ENCODE measurements at places on chromosomes 3 and 15.

GRCh38 chr3:158802409-158803268 is 785 bp downstream of the MFSD1 start:
- peaks cover 20% of the 10 kb centered on the region for H3K27me3 ChIP-seq
- peak overlapping the region; percentile 84 for H3K4me3 ChIP-seq
- no peak for DNase-seq
- H3K4me1 ChIP-seq = peaks cover 30% of the 10 kb centered on the region
- peaks cover 13% of the 10 kb centered on the region for H3K36me3 ChIP-seq
- H3K27ac ChIP-seq = peak overlapping the region; percentile 86

GRCh38 chr3:17844236-17844635 is 101.8 kb upstream of the TBC1D5 start:
- no peak for DNase-seq
- no peaks in the 10 kb centered on the region for H3K36me3 ChIP-seq
- H3K4me3 ChIP-seq = no peak overlapping the region
- no peak overlapping the region for H3K27ac ChIP-seq

- no peak overlapping the region for H3K4me3 ChIP-seq
- H3K4me1 ChIP-seq = peaks cover 24% of the 10 kb centered on the region
- no peak for DNase-seq
- peaks cover 38% of the 10 kb centered on the region for H3K36me3 ChIP-seq
Measured at GRCh38 chr3:150577855-150578254, 25.3 kb upstream of the SELENOT start.

DNA sequence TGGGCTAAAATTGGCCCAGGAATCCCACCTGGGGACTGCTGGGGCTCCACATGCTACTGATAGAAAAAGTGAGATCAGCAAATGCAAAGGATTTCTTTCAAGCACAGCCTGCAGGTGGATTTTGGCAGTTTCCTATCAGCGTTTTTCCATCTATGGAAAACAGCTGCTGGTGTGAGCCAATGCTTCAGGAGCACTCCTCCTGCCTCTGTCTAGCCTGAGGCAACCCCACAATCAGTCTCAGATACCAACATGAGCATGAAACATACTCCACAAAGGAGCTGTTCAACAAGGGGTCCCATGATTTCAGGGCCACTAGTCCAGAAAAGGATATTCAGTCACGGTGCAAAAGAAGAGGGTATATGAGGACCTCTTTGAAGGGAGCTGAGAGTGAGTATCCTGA is 311.5 kb upstream of the THBS1 start:
- no peak overlapping the region for H3K27ac ChIP-seq
- H3K27me3 ChIP-seq = no peaks in the 10 kb centered on the region
- DNase-seq = no peak
- H3K4me3 ChIP-seq = no peak overlapping the region

DNA sequence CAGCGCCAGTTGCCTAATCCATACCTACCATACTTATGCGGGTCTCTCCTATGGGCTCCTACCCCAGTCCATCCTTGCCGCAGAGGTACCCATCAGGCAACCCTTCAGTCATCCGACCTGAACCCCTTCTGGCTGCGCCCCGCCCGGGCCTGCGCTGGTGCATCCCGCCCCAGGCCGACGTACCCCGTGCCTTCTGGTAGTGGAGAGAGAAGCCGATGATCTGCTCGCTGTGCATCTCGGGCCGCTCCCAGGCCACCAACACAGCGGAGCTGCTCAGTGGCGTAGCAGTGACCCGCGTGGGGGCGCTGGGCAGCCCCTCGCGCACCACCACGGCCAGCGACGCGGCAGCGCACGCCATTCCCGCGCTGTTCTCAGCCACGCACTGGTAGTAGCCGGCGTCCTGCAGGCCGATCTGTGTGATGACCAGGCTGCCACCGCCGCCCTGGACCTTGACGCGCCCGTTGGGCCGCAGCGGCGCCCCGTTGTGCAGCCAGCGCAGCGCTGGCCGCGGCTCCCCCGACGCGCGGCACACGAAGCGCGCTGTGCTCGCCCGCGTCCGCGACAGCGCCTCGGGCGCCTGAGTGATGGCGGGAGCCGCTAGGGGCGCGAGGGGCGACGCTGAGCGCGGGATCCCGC is 17.9 kb upstream of the IGDCC3 start:
- peaks cover 91% of the 10 kb centered on the region for H3K27me3 ChIP-seq
- no peak overlapping the region for H3K4me3 ChIP-seq
- no peaks in the 10 kb centered on the region for H3K36me3 ChIP-seq
- peaks cover 6% of the 10 kb centered on the region for H3K4me1 ChIP-seq
- no peak overlapping the region for H3K27ac ChIP-seq

DNA sequence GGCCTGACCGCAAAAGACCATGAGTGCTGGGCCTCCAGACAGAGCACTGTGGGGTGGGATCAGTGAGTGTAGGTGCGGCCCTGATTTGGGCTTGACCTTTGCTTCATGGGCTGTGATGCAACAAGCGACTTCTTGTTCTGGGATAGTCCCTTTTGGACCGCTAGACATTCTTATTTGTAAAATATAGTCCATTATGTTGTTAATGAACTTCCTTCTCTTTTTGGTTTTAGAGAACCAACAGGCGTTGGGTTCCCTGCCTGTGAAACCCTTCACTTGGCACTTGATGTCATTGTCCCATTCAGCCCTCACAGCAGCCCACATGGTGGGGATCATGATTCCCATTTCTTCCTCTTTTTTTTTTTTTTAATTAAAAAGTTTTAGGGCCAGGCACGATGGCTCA is 15.8 kb upstream of the TRH start:
- no peaks in the 10 kb centered on the region for H3K36me3 ChIP-seq
- H3K4me1 ChIP-seq = no peaks in the 10 kb centered on the region
- DNase-seq = no peak
- peaks cover 24% of the 10 kb centered on the region for H3K27me3 ChIP-seq
- no peak overlapping the region for H3K27ac ChIP-seq
- H3K4me3 ChIP-seq = no peak overlapping the region

DNA sequence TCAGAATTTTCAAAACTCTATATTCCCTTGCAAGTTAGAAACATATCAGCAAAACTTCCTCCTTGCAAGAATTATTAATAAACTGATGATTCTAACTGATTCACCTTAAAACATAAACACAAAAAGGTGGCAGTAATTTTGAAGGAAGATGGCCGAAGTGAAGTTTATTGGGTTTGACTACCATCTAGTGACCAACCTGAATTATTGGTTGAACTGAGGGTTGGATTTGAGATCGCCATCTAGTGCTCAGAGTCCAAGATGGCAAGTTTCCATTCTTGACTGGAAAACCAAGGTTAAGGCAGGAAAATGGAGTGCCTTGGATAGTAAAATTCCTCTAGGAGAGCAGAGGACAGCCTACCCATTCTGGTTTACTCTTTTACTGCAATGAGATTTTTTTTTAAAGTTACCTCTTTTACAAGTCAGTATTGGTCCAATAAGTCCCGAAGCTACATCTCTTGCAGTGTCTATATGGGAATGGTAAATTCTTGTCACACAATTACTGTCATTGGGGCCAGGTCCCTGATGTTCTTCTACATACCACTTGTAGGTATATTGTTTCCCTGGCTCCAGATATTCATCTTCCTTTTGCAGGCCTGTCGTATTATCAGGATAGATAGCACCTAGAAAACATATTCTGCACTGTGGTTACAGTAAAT is 51.6 kb upstream of the CP start:
- H3K27ac ChIP-seq = no peak overlapping the region
- no peak overlapping the region for H3K4me3 ChIP-seq
- peak; percentile 34 for DNase-seq
- peaks cover 13% of the 10 kb centered on the region for H3K4me1 ChIP-seq

DNA sequence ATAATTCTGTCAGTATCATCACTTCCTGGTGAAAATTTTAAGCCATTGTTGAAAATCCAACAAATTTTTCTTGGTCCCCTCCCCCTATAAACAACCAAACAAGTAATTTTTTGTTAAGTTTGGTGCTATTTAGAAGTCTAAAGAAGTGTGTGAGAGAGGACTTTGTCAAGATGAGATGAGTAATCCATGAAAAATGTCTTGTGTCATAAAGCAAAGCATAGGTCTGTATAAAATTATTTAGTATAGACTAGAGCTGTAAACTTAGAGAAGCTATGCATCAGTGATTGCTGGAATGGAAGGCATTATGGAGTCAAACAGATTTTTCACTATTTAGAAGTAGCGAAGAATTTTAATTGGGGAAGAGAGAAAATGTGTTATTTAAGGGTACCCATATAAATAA is 31.4 kb downstream of the MAPK6 start:
- H3K27ac ChIP-seq = no peak overlapping the region
- peaks cover 43% of the 10 kb centered on the region for H3K36me3 ChIP-seq
- H3K4me1 ChIP-seq = peaks cover 21% of the 10 kb centered on the region

DNA sequence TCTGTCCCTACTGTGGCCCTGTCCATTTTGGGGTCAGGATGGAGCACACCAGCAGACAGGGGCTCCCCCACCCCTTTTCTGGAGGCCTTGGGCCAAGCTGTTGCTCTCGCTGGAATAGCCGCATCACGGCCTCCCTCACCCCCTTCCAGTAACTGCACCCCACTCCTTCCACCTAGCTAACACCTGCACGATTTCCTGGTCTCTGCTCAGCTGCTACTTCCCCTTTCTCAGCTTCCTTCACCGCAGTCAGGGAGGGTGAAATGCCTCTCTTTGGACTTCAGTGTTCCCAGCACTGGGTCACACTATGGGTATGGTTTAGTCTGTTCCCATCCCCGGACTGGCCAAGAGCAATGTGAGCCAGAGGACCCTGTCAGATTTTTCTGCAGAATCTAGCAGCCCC is 400.2 kb downstream of the MCTP2 start:
- no peak overlapping the region for H3K4me3 ChIP-seq
- DNase-seq = no peak
- H3K27ac ChIP-seq = no peak overlapping the region
- peaks cover 19% of the 10 kb centered on the region for H3K27me3 ChIP-seq
- H3K36me3 ChIP-seq = no peaks in the 10 kb centered on the region
- peaks cover 10% of the 10 kb centered on the region for H3K4me1 ChIP-seq

DNA sequence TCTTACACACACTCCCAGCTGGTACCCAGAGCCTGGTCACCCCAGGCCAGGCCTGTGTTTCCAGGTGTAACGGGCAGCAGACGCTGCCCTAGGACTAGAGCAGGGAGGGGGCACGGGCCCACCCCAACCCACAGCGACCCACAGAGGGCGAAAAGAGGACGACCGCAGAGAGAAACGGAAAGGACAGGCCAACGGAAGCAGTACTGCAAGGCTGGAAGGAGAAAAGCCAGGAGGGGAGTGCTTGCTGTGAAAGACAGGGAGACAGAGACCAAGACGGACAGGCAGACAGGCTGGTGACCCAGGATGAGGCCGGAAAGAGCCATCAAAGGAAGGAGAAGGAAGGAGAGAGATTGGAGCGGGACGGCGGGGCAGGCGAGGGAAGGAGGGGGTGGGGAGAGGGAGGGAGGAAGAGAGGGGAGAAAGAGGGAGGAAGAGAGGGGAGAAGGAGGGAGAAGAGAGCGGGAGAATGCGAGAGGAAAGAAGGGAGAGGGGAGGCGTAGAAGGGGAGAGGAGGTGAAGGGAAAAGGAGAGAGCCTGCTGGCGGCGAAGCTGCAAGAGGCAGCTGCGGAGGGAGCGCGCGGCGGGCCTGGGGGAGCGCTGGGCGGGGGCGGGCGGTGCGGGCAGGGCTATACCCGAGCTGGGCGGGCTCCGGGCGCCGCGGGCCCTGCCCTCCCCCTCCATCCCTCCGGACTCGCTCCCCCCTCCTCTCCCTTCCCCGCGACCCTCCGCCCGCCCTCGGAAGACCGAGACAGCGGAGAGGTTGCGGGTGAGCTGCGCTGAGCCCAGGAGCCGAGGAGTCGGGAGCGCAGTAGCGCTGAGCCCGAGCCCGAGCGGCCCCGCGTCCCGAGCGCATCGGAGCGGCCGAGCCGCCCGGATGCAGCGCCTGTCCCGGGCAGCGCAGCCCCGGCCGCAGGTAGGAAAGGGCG is at the start of gene SLC6A1:
TSS of gene SLC6A1 (plus strand) at position 732 of the 926 bp plus-strand sequence. CDS start 24,464 bp downstream, outside the sequence.
- no peaks in the 10 kb centered on the region for H3K36me3 ChIP-seq
- H3K27ac ChIP-seq = no peak within 1 kb of the TSS
- peaks cover 10% of the 10 kb centered on the region for H3K4me1 ChIP-seq
- no peak for DNase-seq
- peaks cover 69% of the 10 kb centered on the region for H3K27me3 ChIP-seq

DNA sequence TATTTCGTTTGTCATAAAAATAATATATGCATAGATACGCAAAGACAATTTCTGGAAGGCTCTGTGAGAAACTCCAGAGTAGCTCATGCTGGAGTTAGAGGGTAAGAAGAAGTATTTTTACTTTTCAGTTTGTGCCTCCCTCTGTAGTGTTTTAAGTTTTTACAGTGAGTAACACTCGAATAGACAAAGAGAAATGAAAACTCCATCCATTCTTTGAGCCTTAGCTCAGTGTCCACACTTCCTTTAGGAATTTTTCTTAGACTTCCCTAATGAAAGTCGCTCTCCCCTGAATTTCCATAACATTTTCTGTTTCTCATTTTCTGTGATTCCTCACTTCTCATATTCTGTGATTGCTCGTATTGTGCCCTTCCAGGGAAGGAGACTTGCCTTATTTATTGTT is 2.1 kb downstream of the BLOC1S6 start:
- no peak overlapping the region for H3K27ac ChIP-seq
- peaks cover 45% of the 10 kb centered on the region for H3K4me1 ChIP-seq
- H3K36me3 ChIP-seq = peaks cover 7% of the 10 kb centered on the region
- DNase-seq = no peak
- no peak overlapping the region for H3K4me3 ChIP-seq

DNA sequence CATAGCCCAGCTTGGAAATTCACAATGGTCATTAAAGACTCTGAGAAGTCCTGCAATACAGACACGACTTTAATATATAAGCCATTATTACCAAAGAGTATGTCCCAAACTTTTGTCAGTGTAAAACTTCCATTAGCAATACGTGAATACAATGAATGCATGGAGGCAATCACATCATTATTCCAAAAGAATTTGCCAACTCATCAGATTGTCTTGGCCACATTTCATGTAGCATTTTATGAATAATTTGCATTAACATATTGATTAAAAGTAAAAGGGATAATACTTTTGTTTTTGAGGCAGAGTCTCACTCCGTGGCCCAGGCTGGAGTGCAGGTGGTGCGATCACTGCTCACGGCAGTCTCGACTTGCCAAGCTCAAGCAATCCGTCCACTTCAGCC is 7.9 kb upstream of the DUT start:
- no peak for DNase-seq
- no peaks in the 10 kb centered on the region for H3K27me3 ChIP-seq
- peaks cover 3% of the 10 kb centered on the region for H3K4me1 ChIP-seq
- H3K27ac ChIP-seq = no peak overlapping the region
- H3K36me3 ChIP-seq = peaks cover 8% of the 10 kb centered on the region
- H3K4me3 ChIP-seq = no peak overlapping the region

DNA sequence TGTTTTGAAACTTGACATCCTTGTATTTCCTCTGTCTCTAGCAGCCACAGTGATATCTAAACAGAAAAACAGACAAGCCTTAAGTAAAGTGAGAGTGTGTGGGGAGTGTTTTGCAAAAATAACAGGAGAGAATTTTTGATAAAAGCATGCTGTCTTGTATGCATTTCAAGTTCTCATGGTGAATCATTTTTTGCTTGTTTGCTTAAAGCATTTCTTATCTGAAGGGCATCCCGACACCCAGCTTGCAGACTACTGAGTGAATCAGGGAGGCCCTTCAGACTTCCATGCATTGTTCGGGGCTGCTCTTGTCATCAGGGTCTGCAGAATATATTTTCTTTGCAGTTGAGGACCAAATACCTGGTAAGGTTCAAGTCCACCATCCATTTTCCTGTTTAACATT is 8.5 kb downstream of the CGNL1 start:
- no peak for DNase-seq
- H3K27ac ChIP-seq = no peak overlapping the region
- no peak overlapping the region for H3K4me3 ChIP-seq

- H3K4me3 ChIP-seq = no peak overlapping the region
- no peaks in the 10 kb centered on the region for H3K36me3 ChIP-seq
- no peak overlapping the region for H3K27ac ChIP-seq
- no peak for DNase-seq
Measured at GRCh38 chr15:66932634-66933024, 132.8 kb upstream of the SMAD3 start.

- H3K4me1 ChIP-seq = peaks cover 75% of the 10 kb centered on the region
- peaks cover 64% of the 10 kb centered on the region for H3K27me3 ChIP-seq
- H3K36me3 ChIP-seq = peaks cover 34% of the 10 kb centered on the region
- H3K4me3 ChIP-seq = peak overlapping the region; percentile 13
Measured at GRCh38 chr3:45104715-45105711, 41.2 kb downstream of the CDCP1 start.

Measured in activated naive CD4-positive, alpha-beta T cell treated with anti-CD3 and anti-CD28 coated beads, Interleukin-2, amount 10 ng/mL, durations not matched to agents 7 days and 5 days (primary cell).